ENCODE measurements at places on chromosomes 13 and 19.

- DNase-seq, result no peak
These were observed 39.0 kb upstream of the CYP2S1 start for GRCh38 chr19:41154060-41154459.

GRCh38 chr19:16330368-16330801, 5.8 kb downstream of the KLF2 start:
- peak; percentile 88 for DNase-seq

GRCh38 chr13:49446473-49446872, 2.4 kb downstream of the SETDB2 start:
- no peak for DNase-seq

- DNase-seq, result no peak
These were observed 111.9 kb upstream of the MLNR start for GRCh38 chr13:49108196-49108595.

GRCh38 chr19:41688098-41688497, at the start of gene CEACAM7:
TSS of gene CEACAM7 (minus strand) at chr19:41688270. CDS start at chr19:41688165, 105 bp downstream.
- DNase-seq, result no peak

GRCh38 chr19:40932008-40932959, 50.3 kb upstream of the CYP2A7 start:
- no peak for DNase-seq

DNA sequence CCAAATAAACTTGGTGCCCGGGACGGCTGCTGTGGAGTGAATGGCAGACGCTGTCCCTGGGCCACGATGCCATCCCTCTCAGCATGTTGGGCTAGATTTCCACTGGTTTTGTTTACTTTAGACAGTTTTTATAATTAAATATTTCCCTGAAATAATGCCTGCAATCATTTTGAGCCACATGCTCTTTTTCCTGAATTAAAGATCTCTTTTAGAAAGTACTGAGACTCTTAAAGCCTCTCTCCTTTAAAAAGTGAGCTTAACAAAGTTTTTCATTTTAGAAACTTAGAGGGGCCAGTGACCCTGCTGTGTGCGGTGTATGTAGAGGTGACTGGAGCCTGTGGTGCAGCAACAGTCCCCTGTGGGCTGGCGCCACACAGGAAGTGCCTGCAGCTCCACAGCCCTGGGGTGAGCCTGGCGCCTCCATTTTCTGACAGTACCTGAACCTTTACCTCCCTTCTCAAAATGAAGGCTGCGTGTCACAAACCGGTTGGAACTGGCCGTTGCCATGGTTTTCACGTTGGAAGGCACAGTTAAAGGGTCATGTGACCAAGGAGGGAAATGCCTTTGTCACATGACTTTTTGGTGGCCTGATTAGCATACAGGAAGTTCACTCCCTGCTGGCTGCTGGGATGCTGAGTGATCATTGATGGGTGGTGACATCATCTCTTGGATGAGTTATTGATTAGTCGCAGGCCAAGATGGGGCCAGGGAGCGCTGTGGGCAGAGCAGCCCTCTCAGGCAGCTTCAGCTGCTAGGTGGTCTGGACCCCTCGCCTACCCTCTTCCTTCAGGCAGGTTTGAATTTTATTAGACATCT, 26.3 kb downstream of the TSSK6 start:
- DNase-seq, result peak; percentile 81

DNA sequence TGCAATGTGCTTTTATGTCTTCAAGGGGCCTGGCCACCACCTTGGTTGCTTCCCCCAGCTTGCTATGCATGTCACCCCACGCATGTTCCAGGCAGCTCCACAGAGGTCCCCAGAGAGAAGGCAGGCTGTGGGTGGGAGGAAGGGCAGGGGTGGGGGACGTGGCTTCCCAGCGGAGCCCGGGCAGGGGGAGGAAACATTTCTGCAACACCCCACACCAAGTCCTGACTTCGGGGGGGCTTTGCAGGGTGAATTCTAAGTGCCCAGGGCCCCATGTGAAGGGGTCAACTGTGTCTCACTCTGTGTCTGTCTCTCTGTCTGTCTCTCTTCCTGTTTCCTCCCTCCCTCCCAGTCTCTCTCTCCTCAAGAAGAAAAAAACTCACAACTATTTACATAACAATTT, 39.6 kb downstream of the LTBP4 start:
- no peak for DNase-seq

- no peak for DNase-seq
These were observed 1596.3 kb upstream of the PCDH20 start for GRCh38 chr13:63011996-63012395.

GRCh38 chr13:30715837-30716236, 19.5 kb upstream of the ALOX5AP start:
- DNase-seq, result no peak

- no peak for DNase-seq
These were observed 84.4 kb upstream of the SPATA13 start for GRCh38 chr13:24076109-24076508.

DNA sequence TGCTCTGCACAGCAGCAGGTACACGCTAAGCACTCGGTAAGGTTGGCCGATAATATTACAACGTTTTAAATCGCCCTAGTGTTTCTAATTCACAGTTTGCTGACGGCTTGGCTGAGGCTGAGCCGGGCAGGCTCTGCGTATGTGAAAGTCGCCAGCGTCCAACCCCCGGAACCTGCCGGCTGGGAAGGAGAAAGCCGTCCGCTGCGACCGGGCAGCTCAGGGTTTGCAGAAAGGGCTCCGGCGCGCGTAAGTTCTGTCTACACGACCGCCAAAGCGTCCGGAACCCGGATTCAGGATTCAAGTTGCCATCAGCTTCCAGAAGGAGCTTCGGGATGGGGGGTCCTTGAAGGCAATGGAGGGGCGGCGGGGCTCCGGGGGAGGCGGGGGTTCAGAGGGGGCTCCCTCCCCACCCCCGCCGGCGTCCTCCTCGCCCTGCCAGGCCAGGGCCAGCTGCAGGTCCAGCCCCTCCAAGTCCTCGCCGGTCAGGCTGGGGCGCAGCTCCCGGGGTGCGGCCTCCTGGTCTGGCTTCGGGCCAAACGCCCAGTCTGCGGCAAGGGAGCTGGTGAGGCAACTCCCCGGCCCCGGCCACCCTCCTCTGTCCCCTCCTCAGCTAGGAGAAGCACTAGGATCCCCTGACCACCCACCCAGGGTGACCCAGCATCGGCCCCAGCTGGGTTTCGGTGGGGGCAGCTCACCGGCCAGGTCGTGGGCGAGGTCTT, 575 bp downstream of the SMIM44 start:
- no peak for DNase-seq

- DNase-seq, result no peak
These were observed 145.2 kb upstream of the VSTM2B start for GRCh38 chr19:29380581-29380980.

DNA sequence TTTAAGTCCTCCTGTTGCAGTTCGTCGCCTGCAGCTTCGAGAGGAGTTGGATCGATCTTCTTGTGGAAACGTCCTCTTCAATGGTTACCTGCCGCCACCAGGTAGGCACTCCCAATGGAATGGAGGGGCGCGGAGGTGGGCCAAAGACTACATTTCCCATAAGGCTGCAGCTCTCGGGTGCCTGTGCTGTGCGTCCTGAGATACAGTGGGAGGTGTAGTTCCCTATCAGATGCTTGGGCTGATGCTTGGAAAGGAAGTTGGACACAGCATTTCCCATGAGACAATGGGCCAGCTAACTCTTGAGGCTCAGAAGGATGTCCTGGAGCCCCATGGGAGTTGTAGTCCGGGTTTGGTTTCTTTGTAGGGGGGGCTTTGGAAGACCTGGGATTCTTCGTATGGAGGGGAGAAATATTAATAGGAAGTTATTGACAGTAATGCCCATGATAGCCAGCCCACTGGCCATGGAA, 1.8 kb downstream of the SHKBP1 start:
- DNase-seq, result no peak
